DMS79 treated with DMSO at 0.1 percent for 48 hours (cell line): ENCODE measurements at places on chromosomes 5 and 9.

DNA sequence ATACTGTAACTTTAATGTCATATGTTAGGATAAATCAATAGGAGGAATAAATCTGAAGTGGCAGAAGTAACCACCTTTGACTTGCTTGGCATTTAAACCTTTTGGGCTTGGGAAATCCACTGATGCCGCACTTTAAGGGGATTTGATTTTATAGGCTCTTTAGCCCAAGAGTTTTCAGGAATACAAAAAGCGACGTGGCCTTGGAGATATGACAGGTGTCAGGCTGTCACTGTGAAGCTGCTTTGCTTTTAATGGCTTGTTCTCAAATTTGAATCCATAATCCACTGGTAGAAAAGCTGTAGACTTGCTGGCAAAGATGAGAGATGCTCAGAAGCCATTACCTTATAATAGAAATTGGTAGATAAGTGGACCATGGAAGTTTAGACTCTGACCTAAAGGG, 71.6 kb downstream of the GABRG2 start:
- DNase-seq = no peak

DNA sequence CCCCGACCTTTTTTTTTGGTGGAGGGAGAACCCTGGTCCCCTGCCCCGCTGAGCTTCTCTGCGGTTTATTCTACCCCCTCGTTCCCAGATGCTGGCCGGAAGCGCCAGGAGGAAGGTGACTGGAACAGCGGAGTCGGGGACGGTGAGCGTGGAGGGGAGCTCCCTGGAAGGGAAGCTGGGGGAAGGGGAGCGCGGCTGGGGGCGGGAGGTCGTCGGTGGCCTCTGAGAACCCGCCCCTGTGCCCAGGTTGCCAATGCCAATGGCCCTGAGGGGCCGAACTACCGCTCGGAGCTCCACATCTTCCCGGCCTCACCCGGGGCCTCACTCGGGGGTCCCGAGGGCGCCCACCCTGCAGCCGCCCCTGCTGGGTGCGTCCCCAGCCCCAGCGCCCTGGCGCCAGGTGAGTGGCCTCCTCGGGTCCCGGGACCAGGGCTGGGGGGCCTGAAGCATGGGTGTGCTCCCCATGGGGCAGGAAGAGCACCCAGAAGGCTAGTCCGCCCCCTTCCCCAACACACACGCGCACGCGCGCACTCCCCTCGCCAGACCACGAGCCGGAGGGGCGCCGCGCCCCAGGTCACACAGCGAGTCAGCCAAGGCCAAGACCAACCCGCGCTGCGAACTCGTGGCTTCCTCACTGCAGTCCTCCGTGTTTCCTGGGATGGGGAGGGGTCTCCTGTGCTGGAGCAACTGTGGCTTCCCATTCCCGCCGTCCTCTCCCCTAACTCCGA, 10.6 kb downstream of the MYOZ3 start:
- DNase-seq = no peak

GRCh38 chr9:87122947-87123685, 175.8 kb upstream of the GAS1 start:
- no peak for DNase-seq

DNA sequence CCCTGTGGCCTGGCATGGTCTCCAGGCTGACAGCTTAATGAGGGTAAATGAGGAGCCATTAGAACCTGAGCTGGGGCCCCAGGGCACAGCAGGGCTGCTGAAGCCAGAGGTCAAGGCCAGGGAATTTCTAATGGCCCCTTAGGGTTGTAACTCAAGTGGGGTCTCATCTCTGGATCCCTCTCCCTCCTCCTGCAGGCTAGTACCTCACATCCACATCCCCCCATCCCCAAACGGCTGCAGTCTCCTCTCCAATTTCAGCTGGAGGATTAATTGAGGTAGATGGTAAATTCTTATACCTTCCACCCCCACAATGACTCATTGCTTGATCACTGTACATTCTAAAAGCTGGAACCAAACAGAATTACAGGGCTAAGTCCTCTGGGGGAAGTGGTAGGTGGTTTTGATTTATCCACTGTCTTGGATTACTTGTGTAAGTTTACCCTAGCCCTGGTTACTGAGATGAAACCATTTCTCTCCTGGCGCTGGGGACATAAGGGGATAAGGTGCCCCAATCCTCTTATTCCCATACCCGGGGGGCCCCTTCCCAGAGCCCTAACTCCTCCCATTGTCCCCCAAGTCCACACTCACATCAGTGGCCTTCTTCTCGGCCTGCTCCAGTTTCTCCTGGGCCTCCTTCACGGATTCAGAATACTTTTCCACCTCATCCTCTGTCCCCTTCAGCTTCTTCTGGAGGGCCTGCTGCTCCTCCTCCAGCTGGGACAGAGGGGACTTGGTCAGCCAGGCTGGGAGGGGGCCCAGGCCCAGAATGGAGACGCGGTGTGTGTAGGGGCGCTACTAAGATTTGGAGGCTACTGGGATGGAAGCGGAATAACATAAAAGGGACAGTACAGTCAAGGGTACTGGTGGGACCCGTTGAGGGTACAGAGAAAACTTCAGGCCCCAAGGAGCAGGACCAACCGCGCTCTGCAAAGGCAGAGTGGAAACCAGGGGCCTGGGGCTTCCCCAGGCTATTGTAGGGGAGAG, 875 bp downstream of the TPM2 start:
- DNase-seq = no peak

GRCh38 chr5:128687930-128688329, 149.9 kb upstream of the FBN2 start:
- no peak for DNase-seq

DNA sequence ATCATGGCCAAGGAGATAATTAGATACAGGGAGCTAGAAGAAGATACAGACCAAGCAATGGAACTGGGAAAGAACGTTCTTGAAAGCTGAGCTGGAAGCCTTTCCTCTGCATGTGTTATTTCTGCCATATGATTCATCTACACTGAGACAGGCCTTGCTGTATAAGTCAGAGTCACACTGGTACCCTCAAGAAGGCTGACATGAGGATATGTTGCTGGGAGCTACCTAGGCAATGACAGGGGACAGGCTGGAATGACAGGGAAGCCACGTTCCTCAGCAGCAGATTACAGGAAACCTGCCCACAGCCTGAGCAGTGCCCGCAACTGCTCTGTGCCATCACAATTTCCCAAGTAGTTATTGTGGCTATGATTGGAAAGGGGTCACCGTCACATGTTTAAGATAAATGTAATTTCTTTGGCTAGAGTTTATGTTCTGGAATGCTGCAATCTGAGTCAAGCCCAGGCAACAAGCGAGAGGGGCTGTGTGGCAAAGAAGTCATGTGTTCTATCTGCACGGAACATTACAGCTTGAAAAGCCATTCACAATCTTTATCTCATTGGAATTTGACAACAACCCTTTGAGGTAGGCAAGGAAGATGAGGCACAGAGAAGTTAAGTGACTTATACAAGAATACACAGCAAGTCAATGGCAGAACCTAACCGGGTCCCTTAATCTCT, 108.2 kb downstream of the TTLL11 start:
- no peak for DNase-seq

DNA sequence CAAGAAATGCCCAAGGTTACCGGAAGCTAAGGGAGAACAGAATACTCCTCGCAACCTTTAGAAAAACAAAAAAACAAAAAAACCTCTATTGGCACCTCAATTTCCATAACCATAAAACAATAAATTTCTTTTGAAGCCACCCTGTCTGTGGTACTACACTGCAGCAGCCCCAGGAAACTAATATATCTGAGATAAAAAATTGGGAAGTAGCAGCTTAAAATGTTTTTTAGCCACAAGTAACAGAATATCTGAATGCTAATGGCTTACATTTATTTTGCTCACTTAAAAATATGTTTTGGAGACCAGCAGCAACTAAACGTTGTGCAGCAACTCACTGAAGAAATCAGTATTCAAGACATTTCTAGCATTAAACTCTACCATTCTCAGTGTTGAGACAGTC, 969.6 kb downstream of the DNAH5 start:
- no peak for DNase-seq

- no peak for DNase-seq
Observed at GRCh38 chr5:168651648-168652047, 72.5 kb upstream of the PANK3 start.

DNA sequence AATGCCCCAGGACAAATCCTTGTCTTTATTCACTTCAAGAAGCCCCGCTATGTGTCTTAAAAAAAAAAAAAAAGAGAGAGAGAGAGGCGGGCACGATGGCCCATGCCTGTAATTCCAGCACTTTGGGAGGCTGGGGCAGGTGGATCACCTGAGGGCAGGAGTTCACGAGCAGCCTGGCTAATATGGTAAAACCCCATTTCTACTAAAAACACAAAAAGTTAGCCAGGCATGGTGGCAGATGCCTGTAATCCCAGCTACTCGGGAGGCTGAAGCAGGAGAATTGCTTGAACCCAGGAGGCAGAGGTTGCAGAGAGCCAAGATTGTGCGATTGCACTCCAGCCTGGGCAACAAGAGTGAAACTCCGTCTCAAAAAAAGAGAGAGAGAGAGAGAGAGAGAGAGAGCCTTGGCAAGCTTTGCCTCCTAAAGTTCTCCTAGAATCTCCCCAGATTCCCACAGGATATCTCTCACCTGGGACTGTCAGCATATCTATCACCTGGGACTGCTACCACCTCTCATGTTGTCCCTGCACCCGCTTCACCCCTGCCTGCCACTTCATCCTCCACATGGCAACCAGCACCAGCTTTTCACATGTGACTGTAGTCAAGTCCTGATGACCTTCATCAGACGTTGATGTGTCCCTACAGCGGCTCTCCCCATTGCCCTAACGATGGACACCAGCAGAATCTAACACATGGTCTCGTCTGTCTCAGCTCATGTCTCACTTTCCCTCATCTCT, 5.8 kb downstream of the ITK start:
- no peak for DNase-seq

GRCh38 chr5:157548513-157549282, 26.9 kb downstream of the ADAM19 start:
- peak; percentile 65 for DNase-seq

- DNase-seq = no peak
Observed at GRCh38 chr5:54401515-54401914, 54.0 kb upstream of the HSPB3 start.

- DNase-seq = peak; percentile 14
Observed at GRCh38 chr9:136143215-136144001, 24.7 kb upstream of the TMEM250 start.

DNA sequence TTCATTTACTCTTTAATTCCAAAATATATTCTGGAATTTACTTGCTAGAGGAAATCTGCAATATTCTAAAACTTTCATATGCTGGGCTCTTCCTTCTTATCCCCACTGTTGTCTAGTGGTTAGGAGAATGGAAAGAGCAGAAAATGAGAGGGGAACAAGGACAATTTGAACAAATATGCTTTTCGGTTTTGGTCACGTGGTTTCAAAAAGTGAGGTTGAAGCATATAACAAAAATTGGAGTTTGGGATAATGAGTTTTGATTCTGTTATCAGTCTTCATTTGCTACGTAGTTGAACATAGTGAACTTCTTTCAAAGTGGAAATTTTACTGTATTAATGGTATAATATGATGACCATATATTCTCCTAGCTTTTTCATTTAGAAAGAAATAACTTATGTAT, 71.5 kb downstream of the CAMK4 start:
- no peak for DNase-seq

- DNase-seq = peak; percentile 56
Observed at GRCh38 chr5:147310059-147310704, 75.4 kb downstream of the STK32A start.

DNA sequence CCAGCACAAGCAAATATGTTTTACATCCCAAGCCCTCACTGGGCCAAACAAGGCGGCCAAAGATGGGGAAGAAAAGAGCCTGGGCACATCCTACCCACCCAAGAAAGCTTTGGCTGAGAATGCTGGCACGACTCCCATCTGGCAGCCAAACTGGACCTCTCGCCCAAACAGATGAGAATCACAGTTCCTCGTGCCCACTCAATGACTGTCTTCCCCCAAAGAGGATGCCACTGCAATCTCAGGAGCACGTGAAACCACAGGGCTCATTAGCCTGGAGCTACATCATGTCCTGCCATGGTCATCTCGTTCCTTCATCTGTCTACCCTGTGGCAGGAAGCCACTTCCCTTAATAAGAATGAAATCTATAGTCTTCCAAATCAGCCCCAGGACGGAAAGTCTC, 536.8 kb downstream of the BNC2 start:
- no peak for DNase-seq

- DNase-seq = peak; percentile 36
Observed at GRCh38 chr9:134758949-134759607, 117.5 kb downstream of the COL5A1 start.

GRCh38 chr5:23029290-23029689, 176.1 kb upstream of the CDH12 start:
- DNase-seq = no peak

DNA sequence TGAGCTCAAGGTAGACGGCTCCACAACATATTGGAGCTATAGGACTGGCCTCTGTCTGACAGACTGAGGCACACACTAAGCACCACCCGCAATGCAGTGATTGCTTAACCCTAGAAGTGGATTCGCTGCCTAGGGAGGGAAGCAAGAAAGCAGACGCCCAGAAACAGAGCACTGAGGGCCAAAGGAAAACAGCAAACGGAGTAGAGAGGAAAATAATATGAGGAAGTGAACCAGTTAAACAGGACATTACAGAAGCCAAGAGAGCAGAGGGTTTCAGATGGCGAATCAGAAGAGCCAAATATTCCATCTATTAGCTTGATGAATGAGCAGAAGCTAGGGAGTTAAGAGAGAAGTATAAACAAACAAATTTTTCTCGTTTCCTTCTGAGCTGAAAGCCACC, 139.2 kb upstream of the LHFPL2 start:
- no peak for DNase-seq

DNA sequence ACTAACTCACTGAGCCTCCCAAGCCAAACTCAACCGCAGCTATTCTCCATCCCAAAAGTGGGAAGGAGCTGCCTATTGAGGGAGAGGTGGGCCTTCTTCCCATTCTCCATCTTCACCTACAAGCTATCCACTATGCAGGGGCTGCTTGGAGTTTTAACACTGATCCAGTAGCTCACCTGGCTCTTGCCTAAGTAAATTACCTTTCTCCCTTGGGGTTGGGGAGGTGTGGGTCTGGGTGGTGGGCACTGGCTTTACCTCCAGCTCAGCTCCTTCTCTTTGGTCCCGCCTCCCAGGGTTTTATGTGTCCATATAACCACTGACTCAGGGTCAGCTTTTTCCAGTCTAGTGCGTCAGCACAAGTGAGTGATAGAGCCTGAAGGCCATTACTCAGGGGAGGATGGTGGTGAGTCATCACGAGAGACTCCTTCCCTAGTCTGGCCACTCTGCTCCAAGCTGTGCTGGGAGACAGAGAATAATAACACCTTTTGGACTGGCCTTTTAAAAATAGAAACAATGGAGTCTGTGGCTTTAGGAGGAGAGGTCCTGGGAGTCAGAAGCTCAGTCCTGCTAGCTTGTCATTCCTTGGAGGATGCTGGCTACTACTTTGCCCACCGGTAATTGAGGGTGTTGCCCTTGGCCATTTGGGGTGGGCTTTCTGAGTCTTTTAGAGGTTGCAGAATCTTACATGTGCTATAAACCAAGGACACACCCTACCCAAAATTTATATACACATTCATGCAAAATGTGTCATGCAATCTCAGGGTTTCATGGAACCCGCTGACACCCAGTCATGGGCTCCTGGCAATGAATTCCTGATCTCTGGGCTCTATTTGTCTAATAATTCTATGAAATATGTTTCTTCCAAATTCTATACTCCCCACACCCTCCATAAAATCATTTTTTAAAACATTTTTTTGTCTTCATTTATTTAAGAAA, 35.6 kb upstream of the ATP6V1G1 start:
- no peak for DNase-seq

- DNase-seq = no peak
Observed at GRCh38 chr5:168773226-168773625, 194.1 kb upstream of the PANK3 start.

- no peak for DNase-seq
Observed at GRCh38 chr9:93669116-93669957, 93.0 kb downstream of the PHF2 start.

- no peak for DNase-seq
Observed at GRCh38 chr5:132781029-132781428, 4.0 kb upstream of the SEPTIN8 start.
